Neural crest cell (in vitro differentiated cells): ENCODE measurements at places on chromosomes 7 and 10. TPM values are rescaled to one million over a fixed set of nuclear protein-coding genes. Genes with fewer than 3 reads are reported as not detected.

DNA sequence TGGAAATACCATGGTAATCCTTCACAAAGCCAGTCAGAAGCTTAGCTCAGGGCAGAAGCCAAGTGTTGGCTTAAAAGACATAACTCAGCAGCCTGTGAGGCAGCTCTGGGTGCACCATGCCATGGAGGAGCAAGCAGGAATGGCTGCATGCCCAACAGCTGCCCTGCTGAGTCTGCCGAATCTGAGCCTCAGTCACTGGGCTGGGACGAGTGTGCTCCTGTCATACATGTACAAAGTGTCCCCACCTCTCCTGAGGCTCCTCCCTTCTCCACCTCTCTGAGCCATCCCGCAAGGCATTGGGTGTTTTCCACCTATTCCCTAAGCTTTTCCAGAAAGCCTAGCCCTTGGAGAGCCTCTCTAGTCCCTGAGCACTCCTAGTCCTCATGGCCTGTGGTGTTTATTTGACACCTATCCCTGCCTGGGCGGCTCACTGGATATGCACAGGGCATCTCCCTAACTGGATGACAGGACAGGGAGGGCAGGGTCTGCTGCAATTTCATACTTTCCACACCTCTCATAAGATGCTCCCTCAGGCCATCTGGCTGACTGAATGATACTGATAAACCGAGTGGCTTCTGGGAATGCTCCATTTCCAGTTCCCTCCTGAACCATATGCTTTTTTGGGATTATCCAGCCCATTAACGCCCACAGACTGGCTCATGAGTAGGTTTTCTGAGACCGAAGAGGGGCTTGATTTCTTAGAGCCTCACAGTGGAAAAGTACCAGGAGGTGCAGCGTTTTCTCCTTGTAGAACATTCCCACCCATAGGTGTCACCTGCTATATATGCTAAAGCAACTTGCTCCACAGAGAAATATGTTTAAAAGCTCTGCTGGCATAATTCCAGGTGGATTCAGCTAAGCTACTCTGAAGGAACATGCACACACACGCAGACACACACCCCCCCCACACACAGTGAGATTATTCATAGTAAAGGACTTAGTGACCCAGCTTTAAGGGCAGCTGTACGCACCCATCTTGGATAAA is 199.3 kb downstream of the SNX10 start:
- no peak for DNase-seq

DNA sequence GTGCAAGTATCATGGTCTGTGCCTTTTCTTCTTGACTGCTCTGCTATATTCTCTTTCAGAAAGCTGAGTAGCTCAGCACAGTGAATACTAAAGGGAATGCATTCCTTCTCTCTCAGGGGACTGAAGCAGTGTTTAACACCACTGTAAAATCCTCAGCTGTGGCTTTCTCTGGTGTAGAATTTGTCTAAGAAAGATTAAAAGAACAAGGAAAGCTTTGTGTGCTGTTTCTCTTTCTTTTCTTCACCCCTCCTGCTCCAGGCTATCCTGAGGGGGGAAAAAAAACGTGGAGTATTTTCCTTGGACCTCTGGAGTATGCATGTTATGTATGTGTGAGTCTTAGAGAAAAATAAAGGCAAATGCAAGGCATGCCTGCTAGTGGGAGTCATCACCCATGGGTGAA is 383.9 kb downstream of the AUTS2 start:
- no peak for DNase-seq

- DNase-seq: no peak
Measured at GRCh38 chr7:42440951-42441350, 203.9 kb upstream of the GLI3 start.

- DNase-seq: no peak
Measured at GRCh38 chr7:94658826-94659225, 2.9 kb upstream of the SGCE start.

DNA sequence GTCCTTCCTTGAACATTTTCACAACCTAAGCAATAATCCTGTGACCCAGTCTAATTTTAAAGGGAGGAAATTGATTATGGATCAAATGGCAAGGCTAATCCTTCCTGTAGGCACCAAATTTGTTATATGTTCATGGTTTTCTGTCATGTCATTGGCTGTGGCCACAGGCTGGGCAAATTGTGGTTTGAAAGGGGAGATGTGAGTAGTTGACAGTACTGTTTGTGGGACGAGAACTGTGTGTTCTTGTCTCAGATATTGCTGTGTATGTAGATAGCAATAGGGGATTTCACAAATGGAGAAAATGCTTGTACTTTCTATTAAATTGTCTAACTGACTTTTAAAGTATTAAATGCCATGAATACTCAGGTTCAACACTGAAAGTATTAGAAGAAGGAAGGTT is 8.1 kb upstream of the PRKG1 start:
- no peak for DNase-seq

GRCh38 chr7:73350306-73351068 is 22.5 kb downstream of the FKBP6 start:
- no peak for DNase-seq

DNA sequence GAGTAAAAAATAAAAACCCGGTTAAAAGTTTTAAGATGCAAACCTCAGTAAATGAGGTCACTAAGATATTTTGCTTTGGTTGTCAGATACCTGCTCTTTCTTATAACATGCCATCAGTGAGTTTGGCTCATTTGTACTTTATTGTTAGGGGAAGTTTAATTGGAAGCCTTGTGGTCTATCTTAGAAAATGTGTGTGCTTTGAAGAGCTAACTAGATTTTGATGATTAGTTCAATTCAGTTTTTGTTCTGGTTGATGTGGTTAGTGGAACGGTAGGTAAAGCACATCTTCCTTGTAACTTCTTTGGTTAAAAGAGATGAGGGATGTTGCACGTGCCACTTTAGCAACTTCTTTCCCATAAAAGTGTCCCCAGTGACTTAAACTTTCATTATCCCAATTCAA is 353.4 kb upstream of the GALNT17 start:
- no peak for DNase-seq

- DNase-seq: no peak
Measured at GRCh38 chr10:123621492-123621891, 44.7 kb upstream of the GPR26 start.

- no peak for DNase-seq
Measured at GRCh38 chr10:118662228-118663035, 67.0 kb upstream of the PRLHR start.

GRCh38 chr10:27503498-27504006 is 552 bp upstream of the RAB18 start:
- DNase-seq: no peak

DNA sequence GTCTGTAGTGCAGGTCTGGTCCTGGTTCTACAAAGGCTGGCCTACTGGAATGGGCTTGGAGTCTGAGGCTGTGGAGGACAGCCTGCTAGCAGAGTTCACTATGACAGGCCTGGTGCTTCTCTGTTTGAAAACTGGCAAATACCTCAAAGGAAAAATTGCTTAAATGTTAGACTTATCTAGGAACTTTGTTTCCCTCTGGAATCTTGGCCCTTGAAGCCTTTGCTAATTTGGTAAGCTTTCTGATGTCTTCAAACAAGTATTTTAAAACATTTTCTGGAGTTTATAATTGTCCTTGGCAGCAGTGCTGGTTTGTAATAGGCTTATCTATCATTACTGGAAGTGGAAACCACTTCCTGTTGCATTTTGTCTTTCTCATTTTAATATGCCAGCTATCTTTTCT is 139.7 kb downstream of the TMEM26 start:
- no peak for DNase-seq

DNA sequence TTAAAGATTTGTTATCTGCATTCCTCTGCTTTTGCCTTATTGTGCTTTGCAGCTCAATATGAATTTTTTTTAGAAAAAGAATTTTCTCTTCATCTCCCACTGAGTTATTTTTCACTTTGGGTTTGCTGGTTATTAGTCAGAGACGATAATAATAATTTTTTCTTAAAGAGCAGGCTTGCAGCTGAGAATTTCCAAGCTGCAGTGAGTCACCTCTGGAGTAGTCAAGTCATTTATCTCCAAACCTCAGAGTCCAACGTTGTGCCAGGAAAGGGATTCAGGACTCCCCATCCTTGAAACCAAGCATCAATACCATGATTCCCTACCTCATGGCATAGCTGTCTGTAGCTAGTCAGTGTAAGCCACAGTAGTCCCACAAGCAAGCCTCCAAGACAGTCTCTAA is 15.2 kb upstream of the EGR2 start:
- no peak for DNase-seq

DNA sequence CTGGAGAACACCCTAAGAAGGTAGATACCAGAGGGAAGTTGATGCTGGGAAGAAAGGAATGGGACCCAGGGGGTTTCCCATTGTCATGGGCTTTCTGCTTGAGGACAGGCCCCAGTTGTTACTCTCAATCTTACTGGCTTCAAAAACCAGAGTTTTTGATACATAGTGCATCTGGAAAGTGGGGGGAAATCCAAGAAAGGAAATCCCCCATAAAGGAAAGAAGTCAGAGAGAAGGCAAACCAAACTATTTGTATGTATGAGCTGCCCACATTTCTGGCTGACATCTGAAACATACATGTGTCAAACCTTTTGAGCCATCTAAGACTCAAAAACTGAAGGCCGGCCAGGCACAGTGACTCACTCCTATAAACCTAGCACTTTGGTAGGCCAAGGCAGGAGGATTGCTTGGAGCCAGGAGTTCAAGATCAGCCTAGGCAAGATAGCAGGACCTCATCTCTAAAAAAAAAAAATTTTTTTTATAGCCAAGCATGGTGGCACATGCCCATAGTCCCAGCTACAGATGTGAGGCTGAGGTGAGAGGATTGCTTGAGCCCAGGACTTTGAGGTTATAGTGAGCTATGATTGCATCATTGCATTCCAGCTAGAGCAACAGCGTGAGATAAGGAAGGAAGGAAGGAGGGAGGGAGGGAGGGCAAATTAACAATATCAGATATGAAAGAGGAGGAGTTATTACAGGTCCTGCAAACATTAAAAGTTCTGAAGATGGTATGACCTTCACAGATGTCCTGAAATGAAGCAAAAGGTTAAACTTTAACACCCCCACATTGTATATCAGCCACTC is 6.7 kb upstream of the COA1 start:
- no peak for DNase-seq

- DNase-seq: no peak
Measured at GRCh38 chr7:80823057-80823456, 95.8 kb downstream of the SEMA3C start.

DNA sequence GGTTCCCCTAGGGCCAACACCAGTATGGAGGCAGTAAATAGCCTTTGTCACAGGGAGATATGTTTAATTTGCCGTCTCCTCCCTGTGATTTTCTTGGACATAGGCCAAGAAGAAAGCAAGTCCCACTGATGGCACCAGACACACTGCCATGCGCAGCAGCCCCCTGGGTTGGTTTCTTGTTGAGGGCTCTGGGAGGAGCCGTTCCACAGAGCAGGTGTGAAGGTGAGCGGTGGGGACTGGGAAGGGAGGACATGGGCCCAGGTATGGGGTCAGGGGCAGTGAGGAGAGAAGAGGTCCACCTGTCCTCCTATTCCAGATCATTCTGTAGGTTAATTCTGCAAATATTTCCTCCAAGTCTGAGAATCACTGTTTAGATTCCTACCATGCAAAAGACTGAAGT is 376.1 kb downstream of the PLXNA4 start:
- no peak for DNase-seq

- DNase-seq: no peak
Measured at GRCh38 chr10:77774940-77775391, 137.4 kb upstream of the KCNMA1 start.

DNA sequence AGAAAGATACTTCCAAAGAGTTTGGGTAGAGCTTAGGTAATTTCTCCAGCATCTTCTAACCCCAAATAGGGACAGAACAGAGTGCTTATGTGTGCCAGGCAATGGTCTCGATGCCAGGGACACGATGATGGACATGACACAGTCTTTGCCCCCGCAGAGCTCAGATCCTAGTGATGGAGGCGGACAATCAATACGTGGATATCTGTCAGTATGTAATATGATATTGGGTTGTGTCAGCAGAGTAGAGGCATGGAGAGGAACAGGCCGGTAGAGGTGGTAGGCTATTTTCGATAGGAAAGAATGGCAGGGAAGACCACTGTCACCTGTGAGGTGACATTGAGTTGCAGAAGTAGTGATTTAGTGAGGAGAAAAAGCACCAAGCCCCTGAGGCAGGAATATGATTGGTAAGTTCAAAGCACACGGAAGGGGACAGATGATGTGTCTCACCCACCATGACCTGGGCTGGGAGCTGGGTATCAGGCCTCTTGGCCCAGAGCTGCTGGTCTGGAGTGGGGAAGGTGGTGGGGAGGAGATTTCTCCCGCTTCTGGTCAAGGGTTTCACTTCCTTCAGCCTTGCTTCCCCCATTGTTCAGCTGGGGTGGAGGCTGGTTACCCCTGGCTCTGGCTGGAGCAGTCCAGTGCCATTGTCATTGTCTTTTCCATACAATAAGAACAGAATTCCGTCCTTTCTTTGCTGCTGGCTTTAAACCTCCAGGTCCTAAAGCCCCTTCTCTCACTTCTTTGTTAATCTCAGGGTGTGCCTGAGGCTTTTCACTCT is 36.0 kb upstream of the SRGN start:
- no peak for DNase-seq

DNA sequence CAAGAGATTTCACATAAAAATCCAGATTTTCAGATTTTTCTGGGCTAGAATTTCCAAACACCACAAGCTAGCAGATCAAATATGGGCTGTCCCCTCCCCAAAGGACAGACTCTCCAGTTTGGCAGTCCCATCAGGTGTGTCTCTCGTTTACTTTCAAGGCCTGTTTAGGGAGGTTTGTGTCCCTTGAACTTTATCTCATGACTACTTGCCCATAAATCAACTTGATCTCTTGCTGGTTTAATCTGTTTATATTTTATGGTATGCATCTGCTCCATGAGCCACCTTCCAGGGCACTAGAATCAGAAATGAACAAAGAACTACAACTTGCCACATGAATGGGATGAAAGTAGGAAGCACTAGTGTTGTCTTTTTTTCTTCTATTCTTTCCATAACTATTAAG is 5.2 kb downstream of the ZDHHC6 start:
- no peak for DNase-seq

- DNase-seq: no peak
Measured at GRCh38 chr10:127550861-127551260, 1.8 kb downstream of the NPS start.

DNA sequence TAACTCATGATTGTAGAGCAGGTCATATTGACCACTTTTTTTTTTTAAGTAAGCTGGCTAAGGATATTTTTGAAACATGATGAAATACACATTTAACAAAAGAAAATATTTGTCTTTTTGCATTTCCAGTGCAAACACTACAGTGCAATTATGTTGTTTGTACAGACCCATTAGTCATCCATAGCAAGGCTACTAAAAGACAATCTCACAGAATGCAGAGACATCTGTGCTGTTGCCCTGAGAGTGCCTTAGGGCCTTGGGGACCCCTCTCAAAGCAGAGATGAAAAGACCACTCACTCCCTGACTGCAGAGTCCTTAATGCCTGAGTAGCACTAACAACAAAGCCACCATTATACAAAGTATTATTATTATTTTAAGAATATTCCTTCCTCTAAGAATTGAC is 104.5 kb downstream of the NRCAM start:
- no peak for DNase-seq

- no peak for DNase-seq
Measured at GRCh38 chr10:44992732-44993225, 7.9 kb upstream of the ZNF22 start.

The ATXN7L1 gene
- 13.1 and 14.4 TPM in 2 replicates for total RNA-seq

The CALCR gene
- 0.07 TPM in 1 of 2 replicates, not detected in the other for total RNA-seq

The NUTM2D gene
- 13.0 and 13.5 TPM in 2 replicates for total RNA-seq

The EXOC4 gene
- 76.6 and 79.7 TPM in 2 replicates for total RNA-seq

The GPR26 gene
- not detected in 2 replicates for total RNA-seq

The PGAM2 gene
- total RNA-seq: 1.8 and 2.4 TPM in 2 replicates

The KIAA1217 gene
- 8.8 and 10.5 TPM in 2 replicates for total RNA-seq
